ENCODE measurements at places on chromosomes 3 and 15.

DNA sequence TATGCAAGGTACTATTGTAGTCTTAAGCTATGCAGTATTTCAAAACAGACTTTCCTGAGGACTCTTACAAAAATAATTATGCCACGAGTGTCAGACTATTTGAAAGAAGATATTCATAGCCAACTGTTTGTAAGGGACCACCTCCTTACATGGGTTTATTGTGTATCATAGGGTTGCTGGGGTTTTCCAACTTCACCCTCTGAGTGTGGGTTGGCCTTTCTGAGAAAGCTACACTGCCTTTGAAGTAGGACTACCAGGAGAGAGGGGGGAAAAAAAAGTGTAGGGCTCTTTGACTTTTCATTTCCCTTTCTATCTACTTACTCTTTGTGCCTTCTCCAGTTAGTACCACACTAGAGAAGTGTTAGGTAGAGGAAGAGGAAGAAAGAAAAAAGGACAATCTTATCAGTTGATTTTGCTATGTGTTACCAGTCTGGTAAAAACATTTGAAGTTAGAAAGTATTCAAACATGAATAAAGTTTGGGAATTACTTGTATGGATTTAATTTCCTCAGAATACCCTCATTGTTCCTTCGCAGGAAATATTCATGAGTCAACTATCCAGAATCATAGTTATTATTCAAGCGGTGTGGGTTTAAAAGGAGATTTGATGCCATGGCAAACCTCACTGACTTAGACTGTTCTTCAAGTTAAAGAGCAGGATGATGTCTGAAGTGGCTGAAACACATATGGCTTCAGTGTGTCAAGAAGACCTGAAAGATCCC is 329.3 kb upstream of the THBS1 start:
- DNase-seq: no peak

DNA sequence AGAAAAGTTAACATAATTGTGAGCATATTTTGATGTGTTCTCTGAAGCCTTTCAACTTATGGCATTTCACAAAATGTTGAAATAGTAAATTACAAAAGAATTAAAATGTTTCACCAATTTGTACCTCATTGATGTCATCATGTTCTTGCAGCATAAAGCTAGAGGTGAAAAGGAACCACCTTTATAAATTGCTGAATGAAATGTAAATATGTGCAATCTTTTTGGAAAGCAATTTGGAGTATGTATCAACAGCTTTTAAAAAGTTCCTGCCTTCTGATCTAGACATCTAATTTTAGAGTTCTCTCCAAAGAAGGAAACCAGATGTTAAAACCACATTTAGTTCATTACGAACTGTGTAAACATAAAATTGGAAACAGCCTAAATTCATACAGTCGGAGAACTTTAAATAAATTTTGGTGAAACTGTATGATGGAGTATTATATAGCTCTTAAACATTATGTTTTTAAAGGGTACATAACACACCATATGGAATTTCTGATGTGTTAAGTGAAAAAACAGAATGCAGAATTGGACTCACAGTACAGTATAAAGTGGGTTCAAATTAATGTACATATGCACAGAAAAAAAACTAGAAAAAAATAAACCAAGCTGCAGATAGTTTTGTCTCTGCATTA is 311.2 kb upstream of the NAALADL2 start:
- no peak for DNase-seq

DNA sequence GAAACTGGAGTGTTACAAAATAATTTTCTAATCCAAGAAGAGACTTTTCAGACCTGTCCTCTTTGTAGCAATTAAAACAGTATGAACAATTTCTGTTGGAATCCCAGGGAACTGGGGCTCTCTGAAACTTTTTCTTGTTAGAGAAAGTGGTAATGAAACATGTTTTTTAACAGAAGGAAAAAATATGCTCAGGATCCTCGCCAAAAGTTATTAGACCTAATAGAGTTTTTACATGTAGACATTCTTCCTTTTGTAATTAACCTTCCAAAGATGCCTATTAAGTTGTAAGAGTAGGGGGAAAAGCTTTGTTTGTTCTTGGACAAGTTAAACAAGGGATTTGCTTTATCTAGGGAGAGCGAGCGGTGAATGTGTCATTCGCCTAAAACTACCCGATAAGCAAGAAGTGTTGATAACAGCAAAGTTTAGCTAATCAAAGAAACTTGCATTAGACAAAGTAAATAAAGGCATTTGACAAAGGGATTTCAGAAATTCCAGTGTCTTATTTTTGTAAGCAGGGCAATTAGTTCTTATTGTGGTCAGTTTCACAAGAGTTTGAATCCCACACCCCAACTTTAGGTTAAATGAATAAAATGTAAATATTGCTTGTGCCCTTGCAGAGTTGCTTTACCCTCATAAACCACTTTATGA is 2.3 kb downstream of the RARB start:
- DNase-seq: no peak

GRCh38 chr3:59817511-59817910 is 767.7 kb upstream of the CFAP20DC start:
- DNase-seq: no peak

- DNase-seq: peak; percentile 51
These were observed 150.8 kb upstream of the KCNMB2 start for GRCh38 chr3:178385280-178385952.

DNA sequence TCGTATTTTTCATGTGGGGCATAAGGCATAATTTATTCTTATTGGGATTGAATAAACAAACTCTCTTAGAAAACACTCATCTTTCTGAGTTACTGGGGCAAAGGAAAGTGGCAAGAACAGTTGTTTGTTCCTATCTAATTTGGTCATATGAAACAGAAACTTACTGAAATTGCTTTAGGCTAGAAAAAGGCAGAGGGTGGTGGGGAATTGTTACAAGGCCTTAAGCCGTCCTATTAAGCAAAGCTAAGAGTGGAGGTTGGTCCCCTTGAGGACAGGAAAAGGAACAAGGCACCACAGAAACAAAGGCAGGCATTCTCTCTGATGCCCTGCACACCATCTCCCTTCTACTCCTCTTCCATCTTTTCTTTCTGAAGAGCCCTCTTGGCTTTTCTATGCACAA is 830.9 kb downstream of the EDEM1 start:
- DNase-seq: no peak

GRCh38 chr3:126375835-126376331 is 18.7 kb upstream of the KLF15 start:
- DNase-seq: no peak

DNA sequence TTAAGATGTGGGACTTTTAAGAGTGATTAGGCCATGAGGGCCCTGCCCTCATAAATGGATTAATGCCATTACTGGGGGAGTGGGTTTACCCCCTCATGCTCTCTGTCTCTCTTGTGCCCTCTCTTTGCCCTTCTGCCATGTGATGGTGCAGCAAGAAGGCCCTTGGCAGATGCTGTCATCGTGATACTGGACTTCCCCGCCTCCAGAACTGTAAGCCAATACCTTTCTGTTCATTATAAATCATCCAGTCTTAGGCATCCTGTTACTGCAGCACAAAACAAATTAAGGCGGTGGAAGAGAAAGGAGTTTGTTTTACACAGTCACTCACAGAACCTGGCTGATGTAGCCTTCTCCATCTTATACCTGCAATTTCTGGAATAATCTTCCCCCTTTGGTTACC is 360.3 kb upstream of the TBL1XR1 start:
- no peak for DNase-seq

DNA sequence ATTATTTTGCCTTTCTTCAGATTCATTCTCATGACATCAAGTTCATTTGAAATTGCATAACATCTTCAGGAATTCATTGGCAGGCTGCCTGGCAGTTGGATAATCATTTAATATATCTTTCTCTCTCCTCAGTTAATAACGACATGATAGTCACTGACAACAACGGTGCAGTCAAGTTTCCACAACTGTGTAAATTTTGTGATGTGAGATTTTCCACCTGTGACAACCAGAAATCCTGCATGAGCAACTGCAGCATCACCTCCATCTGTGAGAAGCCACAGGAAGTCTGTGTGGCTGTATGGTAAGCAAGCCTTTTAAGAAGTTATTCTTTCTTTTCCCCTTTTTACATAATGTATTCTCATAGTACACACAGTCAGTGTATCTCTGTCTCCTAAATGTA is 38.2 kb downstream of the TGFBR2 start:
- peak; percentile 67 for DNase-seq

GRCh38 chr15:41102854-41103253 is 13.2 kb downstream of the INO80 start:
- DNase-seq: no peak

DNA sequence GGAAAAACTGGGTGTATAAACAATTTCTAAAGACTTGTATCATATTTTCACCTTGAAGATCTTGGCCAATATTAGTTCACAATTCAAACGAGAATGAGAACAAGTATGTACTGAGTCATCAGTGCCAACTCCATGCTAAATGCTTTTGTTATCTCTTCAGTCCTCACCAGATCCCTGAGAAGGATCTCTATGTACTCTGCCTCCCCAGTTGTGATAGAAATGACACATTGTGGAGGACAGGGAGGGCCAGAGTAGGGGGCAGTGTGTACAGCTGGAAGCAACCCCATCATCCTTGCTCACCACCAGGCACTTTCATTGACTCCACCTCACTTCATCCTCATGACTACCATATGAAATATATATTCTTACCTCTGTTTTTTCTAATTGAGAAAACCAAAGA is 353.7 kb upstream of the SOX2 start:
- no peak for DNase-seq

GRCh38 chr3:50585919-50586762 is 16.8 kb downstream of the HEMK1 start:
- no peak for DNase-seq

DNA sequence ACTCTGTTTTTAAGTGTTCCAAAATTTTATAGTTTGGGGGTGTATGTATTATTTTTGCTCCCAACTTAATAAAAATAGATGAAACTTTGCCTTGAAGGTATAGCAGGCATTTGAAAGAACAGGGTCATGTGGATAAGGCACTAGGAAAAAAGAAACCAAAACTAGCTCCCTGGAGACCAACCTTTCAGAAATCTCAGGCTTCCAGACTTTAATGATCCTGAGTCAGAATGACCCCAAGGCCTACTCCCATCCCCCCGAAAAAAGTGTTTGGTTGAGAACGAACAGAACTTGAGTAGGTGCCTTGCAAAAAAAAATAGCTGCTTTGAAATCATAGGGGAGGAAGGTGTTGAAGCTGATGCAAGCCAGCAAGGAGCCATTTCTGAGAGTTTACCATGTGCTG is 309.5 kb downstream of the THSD4 start:
- no peak for DNase-seq

- DNase-seq: peak; percentile 36
These were observed 55.6 kb downstream of the CYP11A1 start for GRCh38 chr15:74311734-74312444.

DNA sequence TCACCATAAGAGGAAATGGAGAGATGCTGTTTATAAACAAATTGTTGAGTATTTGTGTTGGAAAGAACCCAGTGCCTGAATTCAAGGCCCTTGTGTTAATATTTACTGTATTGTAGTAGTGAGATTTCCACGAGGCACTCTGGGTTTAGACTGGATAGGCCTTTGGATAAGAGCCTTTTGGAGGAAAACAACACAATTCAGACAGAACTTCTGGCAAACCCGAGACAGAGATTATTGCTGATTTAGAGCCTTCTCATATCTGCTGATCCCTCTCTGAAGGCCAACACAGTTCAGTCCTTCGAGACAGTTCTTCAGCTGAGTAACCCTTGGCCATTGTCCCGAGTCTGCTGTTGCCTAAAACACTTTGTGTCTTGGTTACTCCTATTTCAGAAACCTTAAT is 55.7 kb downstream of the LMCD1 start:
- DNase-seq: no peak

- peak; percentile 42 for DNase-seq
These were observed 12.2 kb downstream of the GBE1 start for GRCh38 chr3:81749265-81749664.

- no peak for DNase-seq
These were observed 74.1 kb upstream of the RNF7 start for GRCh38 chr3:141663993-141664392.

GRCh38 chr3:190860521-190860920 is 2.0 kb downstream of the GMNC start:
- no peak for DNase-seq

GRCh38 chr3:151283907-151284461 is 5.6 kb upstream of the P2RY14 start:
- DNase-seq: no peak

GRCh38 chr3:166461626-166462025 is 624.4 kb upstream of the BCHE start:
- DNase-seq: no peak

DNA sequence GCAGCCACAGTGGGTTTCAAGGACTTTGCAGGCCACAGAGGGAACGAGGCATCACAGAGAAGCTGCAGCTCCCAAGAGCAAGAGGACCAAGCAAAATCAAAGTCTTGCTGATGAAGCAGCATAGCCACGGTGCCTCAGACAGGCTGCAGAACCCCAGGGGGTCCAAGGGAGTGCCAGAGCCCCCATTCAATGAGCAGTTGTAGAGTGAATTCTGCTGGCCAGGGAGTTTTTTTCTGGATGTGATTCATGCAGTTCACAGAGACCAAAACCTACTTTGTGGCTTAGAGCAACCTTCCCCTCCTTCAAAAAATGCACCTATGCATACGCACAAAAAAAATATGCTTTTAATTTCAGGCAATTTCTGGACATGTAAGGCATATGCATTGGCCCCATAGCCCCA is 409.0 kb downstream of the VPS13C start:
- DNase-seq: no peak

GRCh38 chr15:99482993-99483392 is 82.8 kb upstream of the MEF2A start:
- DNase-seq: no peak

DNA sequence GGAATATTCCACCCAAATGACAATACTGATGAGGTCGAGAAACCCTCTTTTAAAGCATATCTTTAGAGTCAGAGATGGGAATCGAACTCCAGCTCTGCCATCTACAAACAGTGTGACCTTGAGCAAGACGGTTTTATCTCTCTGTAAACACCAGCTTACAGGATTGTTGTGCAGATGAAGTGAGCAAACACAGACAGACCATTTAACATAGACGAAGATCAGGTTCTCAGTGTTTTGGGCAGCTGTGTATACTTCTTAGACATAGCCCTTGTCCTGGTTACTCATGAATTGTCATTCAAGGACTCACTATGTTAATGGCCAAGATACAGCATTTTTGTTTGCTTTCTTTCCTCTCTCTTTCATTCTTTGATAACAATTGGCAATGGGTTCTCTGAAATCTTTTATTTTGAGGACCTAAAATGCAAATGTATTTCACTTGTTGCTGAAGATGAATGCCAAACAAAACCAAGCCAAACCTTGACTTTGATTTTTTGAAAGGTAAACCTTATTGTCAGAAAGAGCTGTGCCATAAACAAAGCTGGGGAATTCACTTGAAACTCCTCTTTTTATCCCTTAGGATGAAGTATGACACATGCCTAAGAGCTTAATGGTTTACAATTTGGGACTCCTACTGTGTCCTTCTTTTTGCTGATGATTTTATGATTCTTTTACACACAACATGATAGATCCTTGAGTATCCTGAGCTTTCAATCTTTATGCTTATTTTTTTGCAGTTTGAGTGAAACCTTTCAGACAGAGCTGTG is 250.0 kb upstream of the PDZRN3 start:
- DNase-seq: no peak

DNA sequence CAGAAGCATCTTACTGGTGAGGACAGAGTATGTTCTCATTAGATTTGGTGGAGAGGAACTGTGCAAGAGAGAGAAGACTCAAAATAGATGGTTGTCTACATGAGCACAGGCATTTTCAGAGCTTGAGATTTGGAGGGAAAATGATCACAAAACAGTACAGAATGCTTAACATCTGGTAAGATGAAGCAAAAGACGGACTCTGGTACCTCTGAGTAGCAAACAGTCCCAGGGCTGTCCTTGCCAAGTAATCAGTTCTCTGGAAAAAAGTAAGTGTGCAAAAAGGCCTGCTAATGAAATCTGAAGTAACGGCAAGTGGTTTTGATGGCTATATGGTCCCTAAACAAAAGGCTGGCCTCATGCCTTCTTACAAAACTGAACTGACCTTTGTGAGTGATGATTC is 414.2 kb downstream of the CNTN4 start:
- no peak for DNase-seq
